ENCODE measurements at places on chromosomes 1 and 21.

DNA sequence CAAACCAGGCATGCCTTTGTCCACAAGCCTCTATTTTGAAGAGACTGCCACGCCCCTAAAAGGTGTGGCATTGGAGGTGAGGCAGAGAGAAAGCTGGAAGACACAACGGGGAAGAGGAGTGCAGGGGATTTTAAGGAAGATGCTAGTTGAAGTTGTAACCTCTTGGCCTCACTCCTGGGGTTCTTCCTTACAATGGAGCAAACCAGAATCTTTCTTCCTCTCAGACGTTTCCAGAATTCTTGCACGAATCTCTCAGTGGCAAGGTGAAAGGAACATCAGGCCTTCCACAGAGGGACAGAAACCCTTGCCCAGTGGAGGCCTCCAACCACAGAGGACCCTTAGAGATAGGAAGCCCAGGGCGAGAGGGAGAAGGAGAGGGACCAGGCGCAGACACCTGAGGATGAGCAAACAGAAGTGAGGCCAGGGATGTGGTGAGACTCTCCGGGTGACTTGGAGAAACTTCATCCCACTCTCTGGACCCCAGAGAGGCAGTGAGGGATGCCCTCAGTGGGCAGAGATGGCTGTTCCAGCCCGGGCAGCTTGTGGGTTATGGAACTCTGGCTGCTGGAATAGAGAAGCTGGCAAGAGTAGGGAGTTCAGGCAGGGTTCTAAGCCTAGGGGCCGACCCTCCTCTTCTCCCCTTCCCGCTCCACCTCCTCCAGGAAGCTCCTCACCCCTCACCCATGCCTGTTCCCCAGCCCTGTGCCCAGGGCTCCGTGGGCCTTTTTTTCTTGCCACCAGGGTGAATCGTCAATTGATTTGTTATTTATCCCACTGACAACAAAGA lies 136.8 kb upstream of the RUNX3 start:
- DNase-seq = no peak

- DNase-seq = no peak
Measured at GRCh38 chr1:179124873-179125272, 43.0 kb downstream of the TOR3A start.

DNA sequence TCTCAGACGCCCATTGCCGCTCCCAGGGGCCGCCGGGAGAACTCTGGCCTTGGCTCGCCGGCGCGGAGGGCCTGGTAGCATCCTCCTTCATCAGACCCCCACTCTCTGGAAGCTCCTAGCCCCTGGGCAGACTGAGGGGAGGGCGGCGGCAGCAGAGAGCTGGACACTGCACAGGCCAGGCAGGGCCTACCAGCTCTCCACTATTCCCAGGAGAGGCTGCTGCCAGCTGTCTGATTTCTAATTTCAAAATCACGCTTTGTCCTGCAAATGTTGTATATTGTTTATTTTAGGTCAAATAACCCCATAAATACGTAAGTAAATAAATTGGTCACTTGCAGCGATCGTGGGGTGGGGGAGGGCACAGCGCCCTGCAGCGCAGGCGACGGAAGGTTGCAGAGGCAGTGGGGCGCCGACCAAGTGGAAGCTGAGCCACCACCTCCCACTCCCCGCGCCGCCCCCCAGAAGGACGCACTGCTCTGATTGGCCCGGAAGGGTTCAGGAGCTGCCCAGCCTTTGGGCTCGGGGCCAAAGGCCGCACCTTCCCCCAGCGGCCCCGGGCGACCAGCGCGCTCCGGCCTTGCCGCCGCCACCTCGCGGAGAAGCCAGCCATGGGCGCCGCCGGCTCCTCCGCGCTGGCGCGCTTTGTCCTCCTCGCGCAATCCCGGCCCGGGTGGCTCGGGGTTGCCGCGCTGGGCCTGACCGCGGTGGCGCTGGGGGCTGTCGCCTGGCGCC lies at the start of gene MTARC1:
Gene MTARC1 (plus strand): TSS at position 577 of the 732 bp plus-strand sequence. CDS start 32 bp downstream, at position 609.
- peak; percentile 95 for DNase-seq

GRCh38 chr1:230753586-230754251 lies 6.5 kb downstream of the CAPN9 start:
- peak; percentile 87 for DNase-seq

DNA sequence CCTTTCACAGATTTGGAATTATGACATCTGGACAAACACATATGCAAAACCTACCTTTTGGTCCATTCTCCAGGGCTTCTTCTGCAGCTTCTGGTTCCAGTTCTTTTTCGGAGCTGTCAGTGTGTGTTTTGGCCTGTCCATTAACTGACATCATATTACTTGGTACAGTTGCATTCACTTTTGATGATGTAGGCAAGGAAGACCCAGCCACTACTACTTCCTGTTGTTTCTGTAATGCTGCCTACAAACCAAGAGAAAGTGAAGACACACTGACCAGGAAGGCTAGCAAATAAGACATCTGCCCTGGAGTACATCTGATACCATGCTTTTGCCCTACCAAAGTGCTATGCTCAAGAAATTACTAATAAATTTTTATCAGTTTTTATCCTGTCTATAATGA lies 31.9 kb downstream of the ACBD3 start:
- no peak for DNase-seq

GRCh38 chr1:6263716-6264115 lies 2.8 kb upstream of the GPR153 start:
- DNase-seq = no peak
